Mucosa of descending colon (tissue), 3 donors: ENCODE measurements at places on chromosomes 16 and 17.

DNA sequence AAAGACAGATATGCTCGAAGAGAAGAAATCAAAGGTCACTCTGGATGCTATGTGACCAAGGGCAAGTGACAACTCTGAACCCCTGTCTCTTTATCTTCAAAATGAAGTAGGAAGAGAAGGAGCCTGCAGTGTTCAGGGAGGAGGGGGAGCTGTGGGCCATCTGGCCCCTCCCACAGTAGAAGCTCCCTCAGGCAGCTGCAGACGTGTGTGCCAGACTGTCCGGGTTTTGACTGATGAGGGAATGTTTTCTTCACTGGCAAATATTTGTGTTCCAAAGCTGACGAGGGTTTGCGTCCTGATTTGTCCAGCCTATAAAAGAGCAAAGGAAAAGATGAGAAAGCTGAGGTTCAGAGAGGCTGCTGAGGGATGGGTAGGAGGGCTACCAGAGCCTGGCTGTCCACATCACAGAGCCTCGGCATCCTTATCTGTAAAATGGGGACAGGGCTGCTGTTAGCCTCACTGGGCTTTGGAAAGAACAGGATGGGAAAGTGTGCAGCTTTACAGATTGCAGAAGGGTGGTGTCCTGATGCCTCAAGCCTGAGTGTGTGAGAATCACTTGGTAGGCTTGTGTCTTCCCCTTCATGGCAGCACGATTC, 1.8 kb upstream of the GINS2 start:
- peak; percentile 23 for DNase-seq

- no peak for DNase-seq
These were observed 11.3 kb upstream of the PITPNM3 start for GRCh38 chr17:6567528-6568183.

DNA sequence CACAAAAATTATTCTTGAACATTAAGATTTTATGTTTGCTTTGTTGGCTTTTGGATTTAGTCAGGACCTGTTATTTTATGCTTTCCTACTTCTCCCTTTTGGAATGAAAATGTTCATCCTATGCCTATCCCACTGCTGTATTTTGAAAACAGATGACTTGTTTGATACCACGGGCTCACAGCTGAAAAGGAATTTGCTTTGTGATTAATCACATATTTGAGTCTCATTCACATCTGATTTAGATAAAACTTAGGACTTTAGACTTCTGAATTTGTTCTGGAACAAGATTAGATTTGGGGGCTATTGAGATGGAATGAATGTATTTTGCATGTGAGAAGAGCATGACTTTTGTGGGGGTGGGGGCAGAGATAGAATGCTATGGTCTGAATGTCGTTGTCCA, 1012.6 kb downstream of the CDH11 start:
- DNase-seq, result no peak

DNA sequence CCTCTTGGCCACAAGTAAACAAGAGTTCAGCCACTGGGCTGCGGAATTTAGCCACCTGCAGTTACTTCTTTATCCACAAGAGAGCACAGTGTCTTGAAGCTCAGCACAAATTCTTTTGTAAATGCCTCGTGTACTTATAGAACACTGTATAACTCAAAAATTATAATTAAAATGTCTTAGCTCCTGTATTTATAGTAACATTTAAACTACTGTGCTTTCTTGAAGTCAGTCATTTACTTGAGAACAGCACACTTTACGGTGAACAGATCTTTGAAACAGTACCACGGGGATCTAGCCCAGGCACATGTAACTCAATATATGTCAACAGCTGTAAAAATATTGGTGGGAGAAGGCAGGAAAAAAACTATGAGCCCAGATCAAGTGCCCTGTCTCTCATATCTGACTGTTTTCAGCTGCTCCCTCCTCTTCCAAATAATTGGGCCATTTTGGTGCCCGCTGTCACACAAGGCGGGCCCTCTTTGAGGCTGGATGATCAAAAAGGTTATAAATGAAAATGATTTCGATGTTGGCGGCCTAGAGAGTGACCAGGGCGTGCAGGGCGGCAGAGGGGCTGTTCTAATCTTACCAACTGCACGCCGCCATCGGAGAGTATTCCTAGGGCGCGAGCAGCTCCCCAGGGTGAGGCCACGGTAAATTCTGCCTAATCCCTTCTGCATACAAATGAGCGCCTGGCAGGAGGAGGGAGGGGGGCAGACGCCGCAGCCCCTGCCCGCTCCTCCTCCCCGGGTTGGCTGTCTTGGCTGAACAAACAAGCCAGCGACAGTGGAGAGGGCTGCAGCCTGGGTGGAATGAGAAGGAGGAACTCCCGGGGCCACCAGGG, 183.2 kb downstream of the C16orf78 start:
- DNase-seq, result no peak

DNA sequence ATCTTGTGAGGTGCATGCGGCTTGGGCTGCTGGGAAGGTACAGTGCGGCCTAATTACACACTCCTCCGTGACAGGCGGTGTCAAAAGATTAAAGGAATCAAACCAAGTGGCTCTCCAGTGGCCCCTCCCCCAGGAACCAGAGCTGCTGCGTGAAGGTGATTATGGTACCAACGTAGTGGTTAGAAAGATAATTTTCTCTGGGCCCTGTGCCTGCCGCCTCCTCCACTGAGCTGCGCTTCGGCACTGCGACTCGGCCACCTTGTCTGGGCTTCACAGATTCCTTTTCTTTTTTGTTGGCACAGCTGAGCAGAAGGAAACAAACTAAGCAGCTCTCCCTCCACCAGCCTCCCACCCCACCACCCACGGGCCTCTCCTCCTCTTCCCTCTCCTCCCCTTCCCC, 113.2 kb upstream of the SDK2 start:
- no peak for DNase-seq

- no peak for DNase-seq
These were observed 101.6 kb upstream of the TOB1 start for GRCh38 chr17:50967795-50968194.

DNA sequence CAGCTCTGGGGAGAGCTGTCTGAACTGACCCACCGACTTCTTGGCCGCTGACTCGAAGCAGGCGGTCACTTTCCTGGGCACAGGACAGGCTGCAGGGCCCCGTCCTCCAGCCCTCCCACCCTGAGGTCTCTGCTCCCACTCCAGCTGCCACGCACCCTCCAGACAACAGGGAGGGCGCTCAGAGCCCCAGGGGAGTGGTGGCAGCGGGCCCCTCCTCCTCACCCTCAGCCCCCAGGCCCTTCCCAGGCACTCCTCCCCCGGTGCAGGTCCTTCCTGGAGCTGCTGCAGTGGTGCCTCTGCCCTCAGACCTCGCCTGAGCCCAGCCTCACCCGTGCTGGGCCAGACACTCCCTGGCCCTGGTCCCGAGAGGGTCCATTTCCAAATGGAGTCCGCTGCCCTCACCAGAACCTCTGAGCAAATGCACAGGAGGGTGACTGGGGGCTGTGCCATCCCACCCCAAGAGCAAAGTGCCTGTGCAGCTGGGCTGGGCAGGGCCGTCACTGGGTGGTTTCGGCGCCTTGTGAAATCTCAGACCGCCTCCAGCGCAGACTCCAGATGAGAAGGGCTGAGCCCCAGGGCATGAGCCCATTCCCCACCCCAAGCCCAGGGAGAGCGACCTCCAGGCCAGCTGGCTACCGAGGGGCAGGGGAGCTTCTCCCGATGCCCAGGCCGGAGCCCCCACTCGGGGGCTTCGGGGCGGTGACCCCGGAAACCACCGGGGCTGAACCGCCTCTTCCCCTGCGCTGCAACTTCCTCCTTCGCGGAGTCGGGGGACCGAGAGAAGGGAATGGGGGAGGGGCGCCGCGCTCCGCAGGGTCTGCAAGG, 717 bp downstream of the CYBA start:
- DNase-seq, result peak; percentile 63

DNA sequence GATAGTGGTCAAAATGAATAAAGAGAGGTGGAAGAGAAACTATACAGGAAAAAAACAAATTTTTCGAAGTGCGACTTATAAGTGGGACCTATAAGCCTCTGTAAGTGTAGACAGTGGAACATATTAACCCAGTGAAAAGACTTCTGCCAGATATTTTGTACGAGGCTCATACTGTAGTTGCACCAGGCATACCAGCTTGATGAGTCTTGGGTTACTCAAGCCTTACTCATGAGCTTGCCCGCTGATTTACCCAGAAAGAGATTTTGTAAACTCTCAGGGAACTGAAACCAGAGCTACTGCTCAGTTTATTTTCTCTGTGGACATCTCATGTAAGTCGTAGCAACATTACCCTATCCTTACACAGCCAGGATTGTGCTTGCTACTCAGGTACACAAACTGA, 708.0 kb upstream of the SOX9 start:
- DNase-seq, result no peak

- DNase-seq, result no peak
These were observed 10.0 kb upstream of the CCL23 start for GRCh38 chr17:36027761-36028160.

- DNase-seq, result no peak
These were observed 150.7 kb downstream of the SOCS1 start for GRCh38 chr16:11105038-11105903.

GRCh38 chr17:44927696-44928095, 12.4 kb upstream of the GFAP start:
- DNase-seq, result no peak

DNA sequence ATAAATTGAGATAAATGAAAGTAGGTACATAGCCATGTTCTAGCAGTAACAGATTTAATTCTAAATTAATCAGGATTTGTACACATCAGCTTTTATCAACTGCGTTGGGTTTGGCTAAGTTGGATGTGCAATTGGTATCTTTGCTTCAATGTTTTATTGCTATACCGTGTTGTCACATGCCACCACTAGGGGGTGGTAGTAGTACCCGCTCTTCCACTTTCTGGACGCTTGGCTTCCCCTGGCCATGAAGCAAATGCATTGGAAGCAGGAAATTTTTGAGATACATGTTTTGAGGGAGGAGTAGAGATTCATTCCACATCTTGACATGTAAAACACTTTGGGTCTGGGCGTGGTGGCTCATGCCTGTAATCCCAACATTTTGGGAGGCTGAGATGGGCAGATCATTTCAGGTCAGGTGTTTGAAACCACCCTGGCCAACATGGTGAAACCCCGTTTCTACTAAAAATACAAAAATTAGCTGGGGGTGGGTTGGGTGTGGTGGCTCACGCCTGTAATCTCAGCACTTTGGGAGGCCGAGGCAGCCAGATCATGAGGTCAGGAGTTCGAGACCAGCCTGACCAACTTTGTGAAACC, 58.6 kb downstream of the EMP2 start:
- no peak for DNase-seq

DNA sequence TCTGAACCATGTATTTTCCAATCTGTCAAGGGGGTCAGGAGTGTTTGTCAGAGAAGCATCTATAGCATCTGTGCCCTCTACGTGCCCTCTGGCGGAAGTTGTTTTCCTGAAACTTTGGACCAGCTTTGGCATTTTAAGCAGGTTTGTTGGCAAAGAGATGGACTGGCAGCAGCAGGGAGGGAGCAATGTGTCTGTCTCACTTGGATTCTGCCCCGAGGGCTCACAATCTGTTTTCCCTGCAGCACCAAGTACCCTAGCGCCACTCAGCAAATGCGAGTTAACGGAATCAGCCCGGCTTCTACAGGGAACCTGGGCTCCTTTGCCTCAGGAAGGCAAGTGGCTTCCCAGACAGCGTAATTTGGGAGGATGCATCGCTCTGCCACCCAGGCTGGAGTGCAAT, 17.4 kb downstream of the DUSP14 start:
- no peak for DNase-seq

DNA sequence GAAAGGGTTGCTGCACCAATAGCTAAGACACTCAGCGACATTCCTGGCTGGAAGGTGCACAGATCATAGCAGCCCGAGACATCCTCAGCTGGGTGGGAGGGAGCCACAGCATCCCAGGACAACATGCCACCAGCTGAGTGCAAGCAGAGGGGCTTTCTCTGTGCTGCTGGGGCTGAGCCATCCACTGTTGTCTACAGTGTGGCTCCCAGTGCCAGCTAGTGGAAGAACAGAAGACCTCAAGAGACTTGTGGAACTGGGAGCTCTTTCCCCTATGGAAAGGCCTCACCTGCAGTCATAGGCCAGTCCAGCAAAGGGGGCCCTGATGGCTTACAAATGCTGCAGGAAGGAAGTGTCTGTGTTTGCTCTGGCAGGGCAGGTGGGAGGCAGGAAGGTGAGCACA, 131.0 kb downstream of the C16orf78 start:
- no peak for DNase-seq

- no peak for DNase-seq
These were observed 372 bp downstream of the CD300A start for GRCh38 chr17:74466828-74467184.

- no peak for DNase-seq
These were observed 15.4 kb downstream of the RBFOX3 start for GRCh38 chr17:79595471-79595870.

GRCh38 chr16:88415713-88416323, 33.1 kb downstream of the ZNF469 start:
- no peak for DNase-seq

DNA sequence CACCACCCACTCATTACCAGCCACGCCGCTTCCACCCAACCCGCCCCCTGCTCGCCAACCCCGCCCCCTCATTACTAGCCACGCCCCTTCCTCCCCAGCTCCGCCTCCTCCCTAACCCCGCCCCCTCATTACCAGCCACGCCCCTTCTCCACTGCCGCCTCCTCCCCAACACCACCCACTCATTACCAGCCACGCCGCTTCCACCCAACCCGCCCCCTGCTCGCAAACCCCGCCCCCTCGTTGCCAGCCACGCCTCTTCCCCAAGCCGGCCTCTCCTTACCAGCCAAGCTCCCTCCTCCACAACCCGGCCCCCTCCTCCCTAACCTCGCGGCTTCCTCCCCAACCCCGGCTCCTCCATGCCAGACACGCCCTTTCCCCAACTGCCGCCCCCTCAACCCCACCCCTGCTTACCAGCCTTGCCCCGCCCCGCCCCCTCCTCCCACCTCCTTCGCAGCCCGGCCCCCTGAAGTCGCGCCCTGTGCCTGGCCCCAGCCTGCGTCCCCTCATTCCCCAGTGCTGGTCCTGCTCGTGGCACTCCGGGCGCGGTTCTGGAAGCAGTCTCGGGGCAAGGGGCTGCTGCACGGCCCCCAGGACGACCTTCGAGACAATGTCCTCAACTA, 7.3 kb downstream of the SLC22A31 start:
- DNase-seq, result peak; percentile 65

- DNase-seq, result no peak
These were observed 2.9 kb upstream of the CYLD start for GRCh38 chr16:50739031-50739430.

DNA sequence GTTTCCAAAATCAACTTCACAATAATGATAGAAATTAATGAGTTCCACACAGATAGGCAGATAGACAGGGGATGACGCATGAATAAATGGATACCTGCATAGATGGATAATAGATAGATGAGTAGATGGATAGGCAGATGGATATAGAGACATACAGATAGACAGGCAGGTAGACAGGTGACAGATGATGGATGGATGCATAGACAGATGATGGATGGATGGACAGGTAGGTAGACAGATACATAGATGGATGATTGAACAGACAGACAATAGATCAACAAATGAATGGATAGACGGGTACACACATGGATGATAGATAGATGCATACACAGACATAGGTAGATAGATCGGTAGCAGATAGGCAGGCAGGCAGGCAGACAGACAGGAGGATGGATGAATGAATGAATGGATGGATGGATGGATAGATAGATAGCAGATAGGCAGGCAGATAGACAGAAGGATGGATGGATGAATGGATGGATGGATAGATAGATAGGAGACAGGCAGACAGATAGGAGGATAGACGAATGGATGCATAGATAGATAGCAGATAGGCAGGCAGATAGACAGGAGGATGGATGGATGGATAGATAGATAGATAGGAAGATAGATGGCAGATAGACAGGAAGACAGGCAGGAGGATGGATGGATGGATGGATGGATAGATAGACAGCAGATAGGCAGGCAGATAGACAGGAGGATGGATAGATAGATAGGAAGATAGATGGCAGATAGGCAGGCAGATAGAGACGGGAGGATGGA, 142.5 kb downstream of the RBFOX3 start:
- DNase-seq, result no peak
